Esophagus squamous epithelium (tissue), 5 donors: ENCODE measurements at places on chromosomes 6 and 20. TPM values are rescaled to one million over a fixed set of nuclear protein-coding genes. Genes with fewer than 3 reads are reported as not detected.

The NOX3 gene
- not detected for total RNA-seq

The CLPSL2 gene
- total RNA-seq, result not detected

The EDN1 gene
- total RNA-seq, result 3.0 TPM

The MRPS18B gene
- total RNA-seq, result 31.0 TPM

The DACT2 gene
- total RNA-seq, result 0.57 TPM

DNA sequence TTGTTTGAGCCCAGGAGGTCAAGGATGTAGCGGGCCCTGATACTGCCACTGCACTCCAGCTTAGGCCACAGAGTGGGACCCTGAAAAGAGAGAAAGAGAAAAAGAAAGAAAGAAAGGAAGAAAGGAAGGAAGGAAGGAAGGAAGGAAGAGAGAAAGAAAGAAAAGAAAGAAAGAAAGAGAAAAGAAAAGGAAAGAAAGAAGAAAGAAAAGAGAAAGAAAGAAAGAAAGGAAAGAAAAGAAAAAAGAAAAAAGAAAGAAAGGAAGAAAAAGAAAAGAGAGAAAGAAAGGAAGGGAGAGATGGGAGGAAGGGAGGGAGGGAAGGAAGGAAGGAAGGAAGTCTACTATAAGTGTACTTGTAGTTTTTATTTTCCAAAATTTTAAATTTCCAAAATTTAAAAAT is 42.2 kb upstream of the AKAP12 start:
- no peak for DNase-seq
- H3K4me1 ChIP-seq, result no peaks in the 10 kb centered on the region
- no peaks in the 10 kb centered on the region for H3K36me3 ChIP-seq
- no peak overlapping the region for H3K4me3 ChIP-seq
- H3K27me3 ChIP-seq, result no peaks in the 10 kb centered on the region

DNA sequence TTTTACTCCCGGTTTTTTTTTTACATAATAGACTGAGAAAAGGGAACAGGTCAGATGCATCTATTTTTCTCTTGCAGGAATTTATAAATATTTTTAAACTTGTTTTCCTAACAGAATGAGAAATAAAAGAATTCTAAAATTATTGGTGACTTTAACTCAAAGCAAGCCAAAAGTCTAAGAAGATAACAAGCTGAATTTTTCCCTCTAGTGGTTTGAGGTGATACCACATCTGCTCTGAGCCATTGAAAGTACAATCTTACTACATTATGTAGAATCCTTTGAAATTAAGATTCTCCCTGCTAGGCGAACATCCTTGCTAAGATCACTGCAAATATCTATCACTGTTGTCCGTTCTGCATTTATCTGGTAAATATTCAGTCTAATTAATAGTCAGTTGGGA is 10.7 kb upstream of the STMND1 start:
- H3K4me1 ChIP-seq, result peaks cover 8% of the 10 kb centered on the region
- H3K27me3 ChIP-seq, result peaks cover 4% of the 10 kb centered on the region
- H3K36me3 ChIP-seq, result no peaks in the 10 kb centered on the region

GRCh38 chr20:45374966-45375365 is 3.2 kb downstream of the TP53TG5 start:
- no peak overlapping the region for H3K4me3 ChIP-seq
- H3K36me3 ChIP-seq, result no peaks in the 10 kb centered on the region
- no peaks in the 10 kb centered on the region for H3K27me3 ChIP-seq
- H3K27ac ChIP-seq, result no peak overlapping the region
- H3K4me1 ChIP-seq, result peaks cover 6% of the 10 kb centered on the region

- no peak overlapping the region for H3K4me3 ChIP-seq
- peaks cover 10% of the 10 kb centered on the region for H3K36me3 ChIP-seq
- no peak overlapping the region for H3K27ac ChIP-seq
- DNase-seq, result no peak
Measured at GRCh38 chr20:33757458-33757857, 25.7 kb downstream of the ZNF341 start.

- no peak for DNase-seq
- H3K27ac ChIP-seq, result no peak overlapping the region
- no peak overlapping the region for H3K4me3 ChIP-seq
Measured at GRCh38 chr6:108955329-108955949, 107.2 kb downstream of the ARMC2 start.

- peak overlapping the region; percentile 32 for H3K27ac ChIP-seq
- DNase-seq, result no peak
- no peaks in the 10 kb centered on the region for H3K27me3 ChIP-seq
- peaks cover 44% of the 10 kb centered on the region for H3K4me1 ChIP-seq
- no peak overlapping the region for H3K4me3 ChIP-seq
- no peaks in the 10 kb centered on the region for H3K36me3 ChIP-seq
Measured at GRCh38 chr6:36822506-36823269, 16.6 kb downstream of the CPNE5 start.

DNA sequence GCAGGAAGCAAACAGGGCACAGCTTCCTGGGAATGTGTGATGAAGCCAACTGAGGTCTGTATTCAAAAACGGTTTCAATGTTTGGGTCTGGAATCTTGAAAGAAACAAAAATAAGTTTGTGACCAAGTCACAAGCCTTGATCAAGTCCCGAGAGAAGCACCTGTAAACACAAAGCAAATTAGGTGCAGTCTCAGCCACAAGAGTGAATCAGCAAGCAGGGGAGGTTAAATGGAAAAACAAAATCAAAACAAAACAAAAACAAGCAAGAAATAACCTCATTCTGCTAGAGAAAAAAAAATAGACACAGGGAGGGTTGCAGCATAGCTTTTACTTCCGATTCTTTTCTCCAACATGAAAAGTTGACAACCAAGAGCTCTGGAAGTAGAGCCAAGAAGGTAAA is 201.7 kb downstream of the CLIC5 start:
- no peak overlapping the region for H3K4me3 ChIP-seq
- no peaks in the 10 kb centered on the region for H3K36me3 ChIP-seq
- H3K27ac ChIP-seq, result no peak overlapping the region
- no peaks in the 10 kb centered on the region for H3K27me3 ChIP-seq
- no peaks in the 10 kb centered on the region for H3K4me1 ChIP-seq
- no peak for DNase-seq

- H3K4me1 ChIP-seq, result no peaks in the 10 kb centered on the region
- H3K36me3 ChIP-seq, result no peaks in the 10 kb centered on the region
- DNase-seq, result no peak
- peaks cover 11% of the 10 kb centered on the region for H3K27me3 ChIP-seq
- no peak overlapping the region for H3K4me3 ChIP-seq
Measured at GRCh38 chr6:32484614-32484998, 44.9 kb downstream of the HLA-DRA start.
